Activated CD4-positive, alpha-beta T cell treated with anti-CD3 and anti-CD28 coated beads, Interleukin-2, amount 50 U/mL, for 24 hours (primary cell): ENCODE measurements at places on chromosomes 12 and 14.

- no peak for DNase-seq
Measured at GRCh38 chr12:6266541-6266966, 43.9 kb upstream of the PLEKHG6 start.

DNA sequence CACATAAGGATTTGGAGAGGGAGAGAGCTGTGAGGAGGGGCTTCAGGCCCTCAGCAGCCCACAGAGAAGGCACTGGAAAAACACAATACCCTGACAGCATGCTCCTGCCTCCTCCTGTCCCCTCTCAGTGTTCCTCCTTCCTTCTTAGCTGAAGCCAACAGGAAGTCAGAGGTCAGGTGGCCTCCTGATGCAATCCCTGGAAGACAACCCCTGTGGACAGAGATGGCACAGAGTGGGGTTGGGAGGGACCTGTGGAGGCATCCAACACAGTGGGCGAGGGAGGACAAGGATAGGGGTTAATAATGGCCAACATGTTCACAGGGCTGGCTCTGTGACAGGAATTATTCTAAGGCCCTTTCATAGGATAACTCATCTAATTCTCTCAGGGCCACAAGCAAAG lies 15.4 kb upstream of the IFI27L2 start:
- no peak for DNase-seq

- DNase-seq, result no peak
Measured at GRCh38 chr12:119060847-119061796, 79.8 kb downstream of the SRRM4 start.

GRCh38 chr14:50678163-50678562 lies 10.1 kb upstream of the SAV1 start:
- DNase-seq, result no peak

GRCh38 chr12:94795520-94795919 lies 145.2 kb upstream of the TMCC3 start:
- DNase-seq, result no peak

DNA sequence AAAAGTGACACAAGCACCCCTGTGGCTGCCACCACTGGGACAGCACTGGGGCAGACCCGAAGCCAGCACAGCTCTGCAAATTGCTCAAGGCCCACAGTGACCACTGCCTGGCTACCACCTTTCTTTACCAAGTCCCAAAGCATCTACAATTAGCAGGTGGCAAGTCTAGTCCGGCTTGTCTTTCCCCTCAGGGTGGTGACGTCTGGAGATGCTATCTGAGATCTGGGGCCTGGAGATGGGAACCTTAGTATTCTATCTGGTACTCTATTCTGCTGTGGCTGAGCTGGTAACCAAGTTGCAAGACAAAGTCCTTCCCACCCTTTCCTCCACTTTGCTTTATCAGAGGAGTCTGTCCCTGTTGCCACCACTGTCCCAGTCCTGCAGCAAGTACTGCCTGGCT lies 1010.1 kb upstream of the FLRT2 start:
- no peak for DNase-seq

GRCh38 chr12:97487470-97487869 lies 24.9 kb downstream of the RMST start:
- no peak for DNase-seq
